ENCODE measurements at places on chromosomes 2 and 18. TPM values are rescaled to one million over a fixed set of nuclear protein-coding genes. Genes with fewer than 3 reads are reported as not detected.

DNA sequence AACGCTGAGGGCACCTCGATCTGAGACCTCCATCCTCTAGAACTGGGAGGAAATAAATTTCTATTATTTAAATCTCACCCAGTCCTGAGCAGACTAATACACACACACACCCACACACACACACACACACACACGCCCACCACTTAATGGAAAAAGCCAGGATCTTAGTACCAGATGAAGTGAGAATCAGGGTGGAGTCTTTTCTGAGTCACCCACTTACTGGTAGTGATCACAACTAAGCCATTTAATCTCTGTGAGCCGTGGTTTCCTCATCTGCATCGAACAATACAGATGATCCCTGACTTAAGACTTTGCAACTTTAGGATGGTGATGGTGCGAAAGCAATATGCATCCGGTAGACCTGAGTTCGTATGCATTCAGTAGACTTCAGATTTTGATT, 18.6 kb downstream of the THNSL2 start:
- no peaks in the 10 kb centered on the region for H3K4me1 ChIP-seq
- no peaks in the 10 kb centered on the region for H3K36me3 ChIP-seq
- H3K27ac ChIP-seq: no peak overlapping the region
- H3K4me3 ChIP-seq: no peak overlapping the region
- DNase-seq: no peak
- peaks cover 5% of the 10 kb centered on the region for H3K27me3 ChIP-seq

UBXN4 gene
- 143 TPM for total RNA-seq

DNA sequence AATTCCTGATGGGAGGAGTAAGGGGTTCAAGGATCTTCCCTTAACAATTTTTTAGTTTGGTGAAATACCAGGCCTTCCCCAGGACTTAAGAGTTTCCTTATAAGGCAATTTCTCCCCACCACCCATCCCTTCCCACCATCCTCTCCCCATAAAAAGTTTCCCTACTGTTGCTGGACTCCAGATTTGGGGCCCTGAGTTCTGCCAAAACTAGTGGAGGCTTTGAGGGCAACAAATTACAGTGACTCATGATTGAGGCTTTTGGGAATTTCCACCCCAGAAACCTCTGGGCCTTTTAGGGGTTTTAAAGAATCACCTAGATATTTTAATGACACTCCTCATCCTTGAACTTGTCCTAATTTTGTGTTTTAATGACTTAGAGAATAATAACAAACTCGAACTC, 14.3 kb upstream of the EN1 start:
- no peak for DNase-seq
- peaks cover 1% of the 10 kb centered on the region for H3K4me1 ChIP-seq
- no peaks in the 10 kb centered on the region for H3K36me3 ChIP-seq
- H3K27ac ChIP-seq: no peak overlapping the region
- no peak overlapping the region for H3K4me3 ChIP-seq

CFAP210 gene
- 1.2 TPM for total RNA-seq

DNER gene
- 0.91 TPM for total RNA-seq

- H3K4me1 ChIP-seq: peaks cover 10% of the 10 kb centered on the region
- H3K27ac ChIP-seq: no peak overlapping the region
- peaks cover 31% of the 10 kb centered on the region for H3K27me3 ChIP-seq
Measured at GRCh38 chr2:86426271-86426670, 14.9 kb upstream of the KDM3A start.

REG1B gene
- total RNA-seq: not detected

ANTXR1 gene
- 77.4 TPM for total RNA-seq

DNA sequence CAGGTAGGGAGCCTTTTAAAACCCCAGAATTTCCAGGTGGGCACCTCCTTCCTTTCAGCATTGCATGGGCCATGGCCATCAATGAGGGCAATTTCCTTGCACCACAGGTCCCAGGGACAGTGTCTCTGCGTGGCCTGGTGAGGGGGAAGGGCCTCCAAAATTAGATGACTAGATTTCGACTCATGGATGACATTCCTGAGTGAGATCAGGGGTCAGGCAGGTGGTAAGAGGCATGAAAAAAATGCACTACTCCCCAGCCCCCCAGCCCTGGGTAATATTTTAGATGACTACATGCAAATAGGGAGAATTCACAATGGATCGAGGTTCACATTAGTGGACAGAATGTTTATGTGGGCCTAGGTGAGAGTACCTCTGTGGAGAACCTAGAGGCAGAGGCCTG, 19.0 kb upstream of the IGFBP5 start:
- peaks cover 3% of the 10 kb centered on the region for H3K27me3 ChIP-seq
- no peaks in the 10 kb centered on the region for H3K36me3 ChIP-seq
- H3K27ac ChIP-seq: no peak overlapping the region
- H3K4me3 ChIP-seq: no peak overlapping the region
- no peak for DNase-seq

DNA sequence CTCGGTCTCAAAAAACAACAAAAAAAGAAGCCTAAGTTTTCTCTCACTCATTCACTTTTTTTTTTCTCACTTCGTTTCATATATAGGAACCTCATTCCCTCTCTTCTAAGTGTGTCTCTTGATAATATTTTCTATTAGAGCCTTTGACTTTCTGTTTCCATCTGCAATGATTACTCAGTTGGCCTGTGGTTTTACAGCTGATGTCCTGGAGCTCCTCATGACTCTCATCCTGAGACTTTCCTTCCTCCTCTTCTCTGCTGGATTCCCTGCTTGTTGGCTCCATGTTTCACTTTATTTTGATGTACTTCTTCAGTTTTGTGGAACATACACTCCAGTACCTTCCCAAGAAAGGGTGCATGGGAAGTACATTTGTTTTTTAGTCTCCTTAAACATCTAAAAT, 154.2 kb upstream of the GATA6 start:
- H3K27me3 ChIP-seq: no peaks in the 10 kb centered on the region
- peaks cover 6% of the 10 kb centered on the region for H3K36me3 ChIP-seq
- H3K4me1 ChIP-seq: peaks cover 15% of the 10 kb centered on the region

- DNase-seq: no peak
- no peak overlapping the region for H3K27ac ChIP-seq
- H3K4me3 ChIP-seq: no peak overlapping the region
- H3K4me1 ChIP-seq: peaks cover 22% of the 10 kb centered on the region
- peaks cover 14% of the 10 kb centered on the region for H3K27me3 ChIP-seq
- H3K36me3 ChIP-seq: no peaks in the 10 kb centered on the region
Measured at GRCh38 chr2:23587341-23587880, 202.4 kb downstream of the KLHL29 start.

SNED1 gene
- total RNA-seq: 2.5 TPM

PLEKHH2 gene
- 10.4 TPM for total RNA-seq

DNA sequence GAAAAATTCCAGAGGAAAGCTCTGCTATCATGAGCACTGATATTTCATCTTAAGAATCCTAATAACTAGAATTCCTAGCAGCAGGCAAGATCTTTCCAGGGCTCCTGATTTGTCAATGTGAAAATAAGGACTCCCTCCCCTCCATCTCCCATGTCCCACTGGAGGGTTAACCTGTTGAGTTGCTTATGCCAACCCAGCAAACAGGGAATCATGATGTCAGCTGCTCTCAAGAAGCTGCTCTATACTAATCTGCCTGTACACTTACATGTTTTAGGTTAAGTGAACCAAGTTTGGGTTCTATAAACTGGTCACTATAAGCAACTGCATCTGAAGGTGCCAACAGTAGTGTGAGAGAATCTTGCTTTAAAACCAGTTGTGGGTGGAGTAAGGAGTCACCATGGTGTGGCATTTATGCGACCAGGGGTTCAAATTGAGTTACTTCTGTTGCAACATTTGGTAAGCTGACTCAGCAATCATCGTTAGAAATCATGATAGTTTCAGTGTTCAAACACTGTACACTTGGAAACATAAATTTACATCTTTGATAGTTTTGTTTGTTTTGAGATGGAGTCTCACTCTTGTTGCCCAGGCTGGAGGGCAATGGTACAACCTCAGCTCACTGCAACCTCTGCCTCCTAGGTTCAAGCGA, 53.4 kb downstream of the STK25 start:
- no peak for DNase-seq
- H3K4me3 ChIP-seq: no peak overlapping the region

- H3K36me3 ChIP-seq: no peaks in the 10 kb centered on the region
- peaks cover 15% of the 10 kb centered on the region for H3K27me3 ChIP-seq
- no peak overlapping the region for H3K4me3 ChIP-seq
- no peak for DNase-seq
Measured at GRCh38 chr2:237501892-237502513, 15.0 kb downstream of the MLPH start.

KLHL30 gene
- 0.07 TPM for total RNA-seq

DNA sequence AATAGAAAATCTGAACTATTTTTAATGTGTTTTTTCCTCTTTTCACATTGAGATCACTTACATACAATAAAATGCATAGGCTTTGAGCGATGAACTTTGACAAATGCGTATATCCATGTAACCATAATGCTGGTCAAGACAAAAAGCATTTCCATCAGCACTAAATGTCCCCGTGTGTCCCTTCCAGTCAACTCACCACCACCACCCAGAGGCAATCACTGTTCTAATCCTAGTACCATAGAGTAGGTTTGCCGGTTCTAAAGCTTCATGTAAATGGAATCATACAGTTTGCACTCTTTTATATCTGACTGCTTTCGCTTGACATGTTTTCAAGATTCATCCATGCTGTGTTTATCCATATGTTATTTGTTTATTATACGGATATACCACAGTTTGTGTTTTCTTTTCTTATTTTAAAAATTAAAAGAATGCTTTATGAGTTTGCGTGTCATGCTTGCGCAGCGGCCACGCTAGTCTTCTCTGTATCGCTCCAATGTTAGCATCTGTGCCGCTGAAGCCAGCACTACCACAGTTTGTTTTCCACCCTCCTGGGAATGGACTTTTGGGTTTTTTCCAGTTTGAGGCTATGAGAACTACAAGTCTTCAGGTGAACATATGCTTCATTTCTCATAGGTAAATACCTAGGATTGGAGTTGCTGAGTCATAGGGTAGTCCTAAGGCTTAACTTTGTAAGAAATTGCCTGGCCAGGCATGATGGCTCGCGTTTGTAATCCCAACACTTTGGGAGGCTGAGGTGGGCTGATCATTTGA, 197.5 kb upstream of the CHAC2 start:
- DNase-seq: no peak
- no peaks in the 10 kb centered on the region for H3K36me3 ChIP-seq
- H3K4me1 ChIP-seq: peaks cover 1% of the 10 kb centered on the region
- H3K4me3 ChIP-seq: no peak overlapping the region

DNA sequence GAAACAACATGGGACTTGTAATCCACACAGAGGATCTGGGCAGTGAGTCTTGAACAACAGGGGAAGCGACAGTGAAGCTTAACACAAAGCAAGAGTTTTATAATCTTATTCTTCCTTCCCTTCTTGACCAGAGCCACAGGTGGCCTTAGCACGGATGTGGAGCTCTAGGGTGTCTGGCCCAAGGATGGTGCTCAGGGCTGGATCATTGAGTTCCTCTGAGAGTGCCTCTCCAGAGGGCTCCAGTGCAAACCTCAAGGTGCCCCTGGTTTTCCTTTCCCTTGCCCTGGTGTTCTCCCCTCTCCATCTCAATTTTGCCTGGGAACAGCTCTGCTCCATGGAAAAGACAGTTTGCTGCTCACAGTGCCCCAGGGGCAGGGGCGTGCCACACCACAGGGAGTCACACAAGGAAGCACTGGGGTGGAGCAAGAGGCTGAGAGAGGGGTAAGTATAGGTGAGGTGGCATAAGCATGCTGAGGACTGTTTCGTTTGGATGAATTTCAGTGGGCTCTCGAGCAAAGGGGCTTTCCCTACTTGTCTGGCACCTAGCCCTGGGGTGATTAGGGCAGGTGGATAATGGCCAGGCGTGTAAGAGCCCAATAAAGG, 88.6 kb upstream of the B3GNT7 start:
- peaks cover 10% of the 10 kb centered on the region for H3K36me3 ChIP-seq
- peaks cover 6% of the 10 kb centered on the region for H3K4me1 ChIP-seq
- H3K4me3 ChIP-seq: no peak overlapping the region

- H3K36me3 ChIP-seq: no peaks in the 10 kb centered on the region
- no peak overlapping the region for H3K4me3 ChIP-seq
- no peak for DNase-seq
- H3K27me3 ChIP-seq: peaks cover 17% of the 10 kb centered on the region
- H3K4me1 ChIP-seq: peaks cover 12% of the 10 kb centered on the region
- H3K27ac ChIP-seq: no peak overlapping the region
Measured at GRCh38 chr2:143842836-143843235, 677.1 kb downstream of the ZEB2 start.

- no peaks in the 10 kb centered on the region for H3K36me3 ChIP-seq
- H3K4me3 ChIP-seq: no peak overlapping the region
- H3K4me1 ChIP-seq: peaks cover 2% of the 10 kb centered on the region
- DNase-seq: no peak
- H3K27me3 ChIP-seq: no peaks in the 10 kb centered on the region
Measured at GRCh38 chr2:99756059-99756458, 266.2 kb upstream of the REV1 start.

DNA sequence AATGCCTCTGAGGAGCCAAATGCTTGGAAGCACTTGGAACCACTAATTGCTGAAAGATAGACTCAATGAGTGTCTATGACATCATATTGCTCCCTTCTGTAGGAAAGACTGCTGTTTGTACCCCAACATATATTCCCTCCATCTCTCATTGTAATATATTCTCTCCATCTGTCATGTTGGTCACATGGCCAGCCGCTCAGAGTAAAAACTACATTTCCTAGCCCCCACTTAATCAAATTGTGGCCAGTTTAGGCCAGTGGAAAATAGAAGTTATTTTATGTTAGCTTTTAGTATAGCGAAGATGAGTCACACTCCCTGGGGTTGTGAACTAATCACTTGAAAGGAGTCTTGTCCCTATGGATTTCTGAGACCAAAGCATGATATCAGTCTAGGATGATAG, 160.2 kb downstream of the HNMT start:
- peaks cover 7% of the 10 kb centered on the region for H3K4me1 ChIP-seq
- no peaks in the 10 kb centered on the region for H3K27me3 ChIP-seq
- H3K4me3 ChIP-seq: no peak overlapping the region
- DNase-seq: no peak
- no peaks in the 10 kb centered on the region for H3K36me3 ChIP-seq
- H3K27ac ChIP-seq: no peak overlapping the region

LAMA1 gene
- 257 TPM for total RNA-seq

GRCh38 chr2:15894481-15895144, 45.7 kb upstream of the MYCN start:
- H3K27me3 ChIP-seq: peaks cover 15% of the 10 kb centered on the region
- H3K4me3 ChIP-seq: no peak overlapping the region
- no peak overlapping the region for H3K27ac ChIP-seq
- no peak for DNase-seq

DNA sequence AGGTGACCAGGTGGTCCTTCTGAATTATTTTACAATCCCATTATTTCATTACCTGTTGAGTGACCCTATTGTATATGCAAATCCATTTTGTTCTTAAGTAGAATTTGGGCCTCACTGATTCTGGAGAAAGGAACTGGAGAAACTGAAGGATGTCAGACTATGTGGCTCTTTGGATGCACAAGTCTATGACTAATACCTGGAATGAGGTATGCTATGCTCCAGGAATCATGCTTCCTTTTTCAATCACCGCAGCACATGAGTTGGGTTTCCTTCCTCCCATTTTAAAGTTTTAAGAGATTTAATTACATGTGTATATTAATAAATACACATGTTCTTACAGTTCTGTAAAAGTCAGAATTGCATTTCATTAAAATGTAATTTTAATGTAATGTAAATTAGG, 253.9 kb upstream of the VWC2L start:
- no peaks in the 10 kb centered on the region for H3K4me1 ChIP-seq
- no peaks in the 10 kb centered on the region for H3K36me3 ChIP-seq
- no peak overlapping the region for H3K4me3 ChIP-seq

All from progenitor cell of endocrine pancreas (in vitro differentiated cells).